ENCODE measurements at places on chromosomes 3 and 15.

DNA sequence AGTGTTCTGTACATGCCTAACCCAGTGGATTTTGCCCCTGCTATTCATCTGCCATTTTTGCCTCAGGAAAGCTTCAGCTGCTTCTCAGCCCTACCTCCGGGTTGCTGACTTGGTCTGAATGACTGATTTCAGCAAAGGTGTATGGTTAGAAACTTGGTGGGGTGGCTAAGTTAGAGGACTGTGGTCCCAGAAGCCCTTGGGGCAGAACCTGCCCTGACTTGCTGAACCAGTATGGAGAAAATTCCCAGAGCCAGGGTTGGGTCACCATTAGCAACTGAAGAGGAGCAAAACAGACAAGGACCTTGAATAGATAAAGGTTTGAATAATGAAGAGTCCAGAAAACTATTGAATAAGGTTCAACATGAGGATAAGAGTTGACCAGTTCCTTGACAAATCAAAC, 6.1 kb upstream of the WWTR1 start:
- no peak for DNase-seq

DNA sequence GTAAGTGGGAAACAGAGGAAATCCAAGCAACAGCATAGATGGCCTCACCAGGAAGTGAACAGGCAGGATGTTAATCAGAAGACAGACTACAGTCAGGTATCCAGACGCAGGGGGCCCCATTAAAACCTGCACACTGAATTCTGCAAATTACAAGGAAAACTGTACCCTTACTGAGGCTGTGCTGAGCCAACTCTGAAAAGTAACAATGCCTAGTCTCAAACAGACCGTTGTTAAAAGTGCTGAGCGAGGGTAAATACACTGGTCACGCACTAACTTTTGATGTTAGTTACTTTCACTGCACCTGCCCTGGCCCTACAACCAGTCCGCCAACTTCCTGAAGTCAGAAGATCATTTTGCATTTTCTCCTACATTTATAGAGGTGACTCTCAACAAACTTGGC, 1.0 kb downstream of the TAMM41 start:
- DNase-seq, result no peak

DNA sequence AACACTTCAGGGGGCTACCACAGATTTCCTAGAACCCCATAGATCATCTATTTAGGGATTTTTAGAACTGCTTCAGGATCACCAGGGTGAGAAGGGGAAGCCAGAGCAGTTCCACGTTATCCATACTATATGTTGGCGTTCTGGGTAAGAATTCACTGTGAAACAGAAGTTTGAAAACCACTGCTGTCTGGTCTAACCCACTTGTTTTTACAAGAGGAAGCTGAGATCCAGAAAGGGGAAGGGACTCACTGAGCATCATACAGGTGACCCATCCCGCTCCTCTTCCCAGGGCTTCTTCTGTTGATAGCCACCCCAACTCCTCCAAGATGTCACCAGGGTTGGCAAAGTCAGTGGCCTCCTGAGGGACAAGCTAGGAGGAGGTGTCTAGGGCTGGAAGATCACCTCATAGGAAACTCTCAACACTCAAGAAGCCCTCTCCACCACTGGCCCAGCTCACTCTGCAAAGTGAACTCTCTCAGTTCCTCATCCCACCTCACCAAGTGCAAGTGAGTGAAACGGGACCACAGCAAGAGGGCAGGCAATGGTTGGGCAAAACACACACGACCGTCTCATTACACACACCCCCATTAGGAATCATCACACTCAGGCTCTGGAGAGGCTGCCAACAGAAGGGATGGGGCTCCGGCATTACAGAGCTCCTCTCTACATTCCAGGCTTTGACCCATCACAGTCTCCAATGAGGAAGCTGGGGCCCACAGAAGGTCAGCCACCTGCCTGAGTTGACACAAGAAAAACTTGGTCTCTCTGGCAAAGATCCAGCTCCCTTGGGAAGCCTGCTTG, 1.8 kb downstream of the DAPK2 start:
- DNase-seq, result no peak

GRCh38 chr15:82875411-82876003, 66.1 kb downstream of the WHAMM start:
- no peak for DNase-seq

DNA sequence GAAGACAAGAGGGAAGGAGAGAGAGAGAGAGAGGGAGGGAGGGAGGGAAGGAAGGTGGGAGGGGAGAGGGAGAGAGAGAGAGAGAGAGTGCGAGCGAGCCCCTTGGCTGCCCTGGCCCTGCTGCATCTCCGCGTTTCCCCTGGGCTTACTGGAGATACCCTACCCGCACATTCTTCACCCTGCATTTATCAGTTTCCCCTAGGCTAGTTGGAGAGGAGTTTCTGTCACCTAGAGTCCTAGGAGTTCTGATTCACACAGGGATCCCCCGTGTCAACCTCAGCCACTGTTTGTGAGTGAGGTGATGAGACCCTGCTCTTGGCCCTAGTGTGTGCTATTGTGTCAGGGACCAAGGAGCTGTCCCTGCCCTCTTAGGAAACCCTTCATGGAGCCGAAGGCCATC, 18.7 kb downstream of the BHLHE40 start:
- no peak for DNase-seq

GRCh38 chr3:126100634-126101301, 16.8 kb upstream of the SLC41A3 start:
- DNase-seq, result no peak

GRCh38 chr3:17258823-17259436, 374.2 kb downstream of the PLCL2 start:
- no peak for DNase-seq

- no peak for DNase-seq
These were observed 630.9 kb downstream of the PYDC2 start for GRCh38 chr3:192091831-192092230.

DNA sequence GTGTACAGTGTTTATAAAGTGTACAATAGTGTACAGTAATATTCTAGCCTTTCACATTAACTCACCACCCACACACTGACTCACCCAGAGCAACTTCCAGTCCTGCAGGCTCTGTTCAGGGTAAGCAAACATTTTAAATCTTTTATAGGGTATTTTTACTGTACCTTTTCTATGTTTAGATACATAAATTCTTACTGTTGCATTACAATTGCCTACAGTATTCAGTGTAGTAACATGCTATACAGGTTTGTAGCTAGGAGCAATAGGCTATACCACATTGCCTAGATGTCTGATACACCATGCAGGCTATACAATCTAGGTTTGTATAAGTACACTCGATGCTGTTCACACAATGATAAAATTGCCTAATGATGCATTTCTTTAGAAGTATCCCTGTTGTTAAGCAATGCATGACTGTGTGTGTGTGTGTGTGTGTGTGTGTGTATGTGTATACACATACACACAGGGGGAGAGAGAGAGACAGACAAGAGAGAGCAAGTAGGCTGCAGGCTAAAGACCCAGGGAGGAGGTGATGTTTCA, 72.5 kb upstream of the PRR23C start:
- no peak for DNase-seq

DNA sequence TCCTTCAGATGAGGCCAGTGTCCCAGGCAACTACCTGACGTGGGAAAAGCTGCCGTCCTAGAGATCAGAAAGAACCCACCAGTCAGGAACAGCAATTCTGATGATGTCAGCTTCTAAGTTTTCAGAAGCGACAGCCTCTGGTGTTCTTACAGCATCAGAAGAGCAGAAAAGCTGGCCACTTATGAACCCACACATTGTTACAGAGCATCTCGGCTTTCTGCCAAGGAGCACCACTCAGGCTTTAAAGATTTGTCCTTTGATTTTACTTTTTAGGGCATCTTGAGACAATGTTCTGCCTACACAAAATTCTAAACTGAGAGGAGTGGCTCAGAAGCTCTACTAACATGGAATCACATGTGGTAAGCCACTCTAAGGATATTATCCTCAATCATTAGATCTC, 49.7 kb upstream of the BOC start:
- no peak for DNase-seq

DNA sequence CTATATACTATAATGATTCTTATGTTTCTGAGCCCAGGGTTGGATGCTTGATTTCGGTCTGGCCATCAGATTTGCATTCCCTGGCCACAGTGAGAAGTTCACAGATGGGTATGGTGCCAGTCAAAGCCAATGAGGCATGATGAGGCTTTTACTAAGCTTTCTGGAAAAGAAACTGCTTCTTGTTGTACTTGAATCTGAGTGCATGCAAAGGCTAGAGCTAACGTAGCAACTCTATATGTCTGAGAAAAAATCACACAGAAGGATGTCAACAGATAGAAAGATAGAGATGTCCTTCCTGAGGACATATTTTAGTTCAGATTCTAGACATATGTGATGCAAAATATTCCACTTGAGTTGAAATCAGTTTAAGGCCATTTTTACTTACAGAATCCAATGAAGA, 608.1 kb downstream of the ROBO1 start:
- DNase-seq, result no peak

DNA sequence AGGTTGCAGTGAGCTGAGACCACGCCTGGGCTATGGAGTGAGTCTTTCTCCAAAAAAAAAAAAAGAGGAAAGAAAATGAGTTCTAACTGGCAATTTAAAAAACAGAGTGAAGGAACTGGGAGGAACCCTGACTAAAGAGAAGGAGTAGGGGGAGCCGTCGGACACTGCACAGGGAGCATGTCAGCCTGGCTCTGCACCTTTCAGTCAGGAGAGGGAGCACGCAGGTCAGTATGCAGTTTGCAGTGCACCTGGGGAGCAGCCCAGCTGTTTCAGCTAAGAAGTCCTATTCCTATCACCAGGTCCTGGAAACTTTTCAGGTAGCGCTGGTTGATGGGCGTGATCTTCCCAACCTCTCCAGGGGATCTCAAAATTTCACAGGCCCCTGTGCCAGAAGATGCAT, 14.9 kb upstream of the ZXDC start:
- no peak for DNase-seq

- DNase-seq, result no peak
These were observed 34.5 kb downstream of the MGLL start for GRCh38 chr3:127787571-127788365.

Measured in stimulated activated CD8-positive, alpha-beta memory T cell treated with anti-CD3 and anti-CD28 coated beads, Interleukin-7, amount 100 ng/mL, for 1 hour (primary cell).